ENCODE measurements at places on chromosomes 4 and X.

DNA sequence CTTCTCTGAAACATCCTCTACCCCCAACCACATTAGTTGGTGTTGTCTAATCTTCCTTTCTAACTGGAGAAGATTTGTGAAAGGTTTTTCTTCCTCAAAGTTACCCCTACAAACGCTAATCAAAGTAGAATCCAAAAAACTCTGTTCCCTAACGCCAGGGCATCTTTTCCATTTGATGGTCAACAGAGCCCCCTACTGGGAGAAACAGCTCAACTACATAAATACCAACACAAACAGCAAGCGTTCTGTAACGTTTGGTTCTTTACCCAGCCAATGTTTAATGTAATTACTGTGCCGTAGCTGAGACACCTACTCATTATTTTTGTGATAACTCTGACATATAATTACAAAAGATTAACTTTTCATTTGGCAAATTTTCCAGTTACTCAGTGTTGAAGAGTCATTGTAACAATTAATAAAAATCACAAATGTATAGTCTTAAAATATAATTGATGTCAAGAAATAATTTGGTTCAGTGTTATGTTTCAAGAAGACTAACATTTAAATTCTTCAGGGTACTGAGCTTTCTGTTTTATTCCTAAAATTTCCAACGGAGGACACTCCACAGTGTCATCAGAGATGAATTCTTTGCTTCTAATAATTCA is 94.9 kb upstream of the TBC1D9 start:
- DNase-seq: peak; percentile 26

DNA sequence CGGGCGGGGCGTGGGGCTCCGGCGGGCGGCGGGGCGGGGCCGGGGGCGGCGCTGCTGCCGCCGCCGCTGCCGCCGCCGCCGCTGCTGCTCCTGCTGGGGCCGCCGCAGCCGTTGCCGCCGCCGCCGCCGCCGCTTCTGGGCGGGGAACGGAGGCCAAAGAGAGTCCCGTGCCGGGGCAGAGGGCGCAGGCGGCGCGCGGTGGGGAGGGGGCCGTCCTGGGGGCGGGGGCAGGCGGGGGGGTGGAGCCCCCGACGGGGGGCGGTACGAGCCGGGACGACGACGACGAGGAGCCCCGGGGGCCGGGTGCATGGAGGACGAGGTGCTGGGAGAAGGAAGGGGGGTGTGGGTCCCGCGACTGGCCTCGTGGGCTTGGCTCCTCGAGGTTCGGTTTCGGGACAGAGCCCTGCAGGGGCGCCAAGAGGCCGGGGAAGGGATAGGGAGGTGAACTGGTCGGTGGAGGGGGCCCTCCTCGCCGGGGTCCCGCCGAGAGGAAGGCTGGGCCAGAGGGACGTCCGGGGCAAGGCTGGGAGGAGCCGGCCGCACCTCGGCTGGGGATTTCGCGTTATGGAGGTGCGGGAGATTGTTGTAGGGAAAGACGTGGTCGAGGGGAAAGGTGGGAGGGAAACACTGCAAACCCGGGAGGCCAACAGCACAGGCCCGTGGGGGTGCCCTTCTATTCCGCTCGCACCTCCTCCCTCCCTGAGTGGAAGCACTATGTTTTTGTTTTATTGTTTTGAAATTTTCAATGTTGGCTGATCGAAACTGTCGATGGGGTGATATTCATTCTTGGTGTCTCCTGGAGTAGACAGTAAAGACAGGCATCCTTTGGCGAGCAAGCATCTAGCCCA is 1.9 kb downstream of the BCORL1 start:
- peak; percentile 37 for DNase-seq

- DNase-seq: no peak
These were observed 119.1 kb downstream of the RTL9 start for GRCh38 chrX:110477593-110478228.

- peak; percentile 61 for DNase-seq
These were observed 75.0 kb downstream of the MGST2 start for GRCh38 chr4:139740531-139741041.

GRCh38 chrX:149248073-149248625 is 257.0 kb downstream of the IDS start:
- no peak for DNase-seq

GRCh38 chrX:129772796-129773431 is 6.8 kb upstream of the SASH3 start:
- no peak for DNase-seq

DNA sequence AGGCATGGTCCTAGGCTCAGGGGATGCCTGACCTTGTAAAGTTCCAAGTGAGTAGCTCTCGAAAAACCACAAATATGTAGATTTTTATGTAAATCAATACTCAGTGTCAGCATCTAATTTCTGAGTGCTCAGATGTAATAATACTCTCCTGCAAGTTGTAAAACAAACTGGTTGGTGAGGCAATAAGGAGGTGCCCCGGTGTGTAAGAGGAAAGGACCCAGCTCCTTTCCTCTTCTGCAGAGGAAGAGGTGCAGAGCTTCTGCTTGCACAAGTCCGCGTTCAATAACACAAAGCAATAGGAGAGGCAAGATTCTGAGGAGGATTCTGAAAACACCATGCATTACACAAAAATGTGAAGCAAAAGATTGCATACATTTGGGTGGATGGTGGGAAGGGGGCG is 43.6 kb upstream of the ENPP6 start:
- no peak for DNase-seq

GRCh38 chr4:139774759-139775487 is 109.3 kb downstream of the MGST2 start:
- DNase-seq: no peak

DNA sequence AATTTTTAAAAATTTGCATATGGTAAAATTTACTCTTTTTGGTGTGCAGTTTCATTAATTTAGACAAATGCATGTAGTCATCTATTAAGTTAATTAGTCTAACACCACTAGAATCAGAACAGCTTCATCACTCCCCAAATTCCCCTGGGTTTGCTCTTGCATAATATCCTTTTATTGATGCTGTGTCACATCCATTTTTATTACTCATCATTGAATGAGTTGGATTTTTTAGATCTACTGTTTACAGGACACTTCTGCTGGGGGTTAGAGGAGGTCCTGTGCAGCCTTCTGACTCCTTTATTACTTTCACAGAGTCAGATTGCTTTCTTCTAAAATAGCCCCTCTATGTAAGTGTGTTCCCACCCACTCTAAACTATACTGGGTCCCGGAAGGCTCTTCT is 65.9 kb downstream of the MTHFD2L start:
- no peak for DNase-seq

- DNase-seq: no peak
These were observed 54.2 kb upstream of the SMIM10 start for GRCh38 chrX:134936542-134936941.

DNA sequence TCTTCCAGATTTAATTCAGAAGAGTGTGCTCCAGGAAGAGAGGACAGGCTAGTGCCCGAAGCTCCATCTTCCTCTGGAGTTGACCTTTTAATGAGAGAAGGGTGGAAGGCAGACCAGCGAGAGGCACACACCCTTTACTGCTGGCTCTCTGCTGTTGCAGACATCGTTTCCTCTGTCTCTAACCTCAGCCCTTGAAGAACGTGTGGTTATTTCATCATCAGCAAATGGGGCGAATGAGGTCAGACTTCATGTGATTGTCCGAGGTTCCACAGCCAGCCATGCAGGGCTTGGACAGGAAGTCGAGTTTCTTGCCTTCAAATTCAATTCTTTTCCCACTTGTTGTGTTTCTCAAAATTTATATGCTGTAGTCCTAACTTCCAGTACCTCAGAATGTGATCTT is 155.2 kb upstream of the MSX1 start:
- DNase-seq: no peak

- no peak for DNase-seq
These were observed 346.3 kb downstream of the FBXW7 start for GRCh38 chr4:152189451-152190179.

DNA sequence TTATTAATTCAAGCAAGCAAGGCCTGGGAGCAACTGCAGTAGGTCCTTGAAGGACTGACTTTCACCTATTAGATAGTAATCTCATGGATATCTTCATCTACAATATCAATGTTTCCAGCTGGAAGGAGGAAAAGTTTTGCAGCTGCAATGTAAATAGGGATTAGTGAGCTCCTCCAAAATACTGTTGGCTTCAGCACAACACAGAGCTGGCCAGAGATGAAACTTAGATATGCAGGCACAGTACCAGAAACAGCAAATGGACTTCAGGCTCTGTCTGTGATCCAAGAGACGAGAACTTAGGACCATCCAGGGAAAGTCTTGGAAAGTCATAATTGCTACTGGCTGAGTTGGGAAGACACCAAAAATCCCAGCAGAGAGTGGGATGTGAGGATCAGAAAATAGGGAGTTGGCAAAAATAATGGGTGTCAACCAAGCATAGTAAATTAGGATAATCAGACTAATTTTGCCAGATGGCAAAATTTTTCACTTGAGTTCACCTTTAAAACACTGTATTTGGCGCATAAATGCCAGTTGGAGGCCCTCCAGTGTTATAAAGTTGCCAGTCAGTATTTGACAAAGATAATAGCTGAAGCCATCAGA is 57.5 kb downstream of the PARM1 start:
- DNase-seq: no peak

DNA sequence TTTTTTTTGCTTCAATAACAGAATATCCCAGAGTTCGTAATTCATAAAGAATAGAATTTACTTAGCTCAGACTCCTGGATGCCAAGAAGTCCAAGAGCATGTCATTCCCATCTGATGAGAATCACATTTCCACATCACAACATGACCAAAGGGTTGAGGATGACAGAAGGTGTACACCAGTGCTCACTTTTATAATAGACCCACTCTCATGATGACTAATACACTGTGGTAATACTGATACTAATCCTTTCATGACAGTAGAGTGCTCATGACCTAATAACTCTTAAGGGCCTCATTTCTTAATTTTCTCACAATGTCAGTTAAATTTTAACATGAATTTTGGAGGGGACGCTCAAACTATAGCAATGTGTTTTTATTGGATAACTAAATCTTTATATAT is 69.2 kb downstream of the ZNF732 start:
- no peak for DNase-seq

- no peak for DNase-seq
These were observed 304.0 kb upstream of the BMP3 start for GRCh38 chr4:80726471-80726870.

DNA sequence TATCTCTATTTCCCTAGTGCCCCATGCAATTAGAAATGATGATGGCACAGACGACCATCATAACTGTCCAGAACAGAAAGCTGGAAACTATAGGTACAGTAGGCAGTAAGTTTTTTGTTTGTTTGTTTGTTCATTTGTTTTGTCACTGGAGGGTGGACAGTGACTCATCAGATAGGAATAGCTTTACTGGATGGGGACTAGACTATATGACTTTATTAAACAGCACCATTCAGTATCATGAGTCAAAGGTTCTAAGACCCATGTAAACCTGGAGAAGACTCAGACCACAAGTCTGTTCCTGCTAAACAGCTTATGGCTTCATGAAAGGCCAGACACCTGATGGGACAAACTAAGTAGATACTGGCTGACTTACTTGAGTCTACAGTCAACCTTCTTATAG is 38.4 kb downstream of the PLAC1 start:
- no peak for DNase-seq

- DNase-seq: no peak
These were observed 137.2 kb upstream of the ESX1 start for GRCh38 chrX:104391906-104392305.

GRCh38 chr4:112318239-112319142 is 21.3 kb downstream of the ALPK1 start:
- no peak for DNase-seq

DNA sequence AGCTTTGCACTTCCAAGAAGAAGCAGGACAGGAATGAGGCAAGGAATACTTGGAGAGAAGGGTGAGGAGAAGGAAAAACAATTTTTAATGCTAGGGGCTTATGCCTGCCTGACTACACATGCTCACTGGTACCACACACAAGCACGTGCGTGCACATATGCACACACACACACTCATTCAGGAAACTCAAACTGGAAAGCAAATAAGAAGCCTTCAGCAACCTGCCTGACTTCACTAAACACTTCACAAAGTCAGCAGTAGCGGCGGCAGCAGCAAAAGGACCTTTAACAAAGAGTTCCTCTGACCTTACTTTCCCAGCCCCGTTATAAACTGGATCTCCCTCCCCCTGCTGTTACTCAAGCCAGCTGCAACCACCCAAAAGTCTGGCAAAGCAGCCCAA is 3.3 kb downstream of the ZDHHC9 start:
- DNase-seq: no peak

DNA sequence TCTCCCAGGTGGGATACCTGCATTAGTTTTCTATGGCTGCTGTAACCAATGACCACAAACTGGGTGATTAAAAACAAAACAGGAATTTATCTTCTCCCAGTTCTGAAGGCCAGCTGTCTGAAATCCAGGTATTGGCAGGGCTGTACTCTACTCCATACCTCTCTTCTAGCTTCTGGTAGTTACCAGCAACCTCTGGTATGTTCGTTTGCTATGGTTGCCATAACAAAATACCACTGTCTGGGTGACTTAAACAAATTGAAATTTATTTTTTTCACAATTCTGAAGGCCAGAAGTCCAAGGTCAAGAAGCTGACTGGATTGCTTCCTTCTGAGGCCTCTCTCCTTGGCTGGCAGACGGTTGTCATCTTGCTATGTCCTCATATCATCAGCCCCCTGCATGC is 642.1 kb upstream of the TENM3 start:
- DNase-seq: no peak

GRCh38 chr4:122716825-122717448 is 15.6 kb upstream of the BBS12 start:
- peak; percentile 23 for DNase-seq

- no peak for DNase-seq
These were observed 101.0 kb downstream of the PAPSS1 start for GRCh38 chr4:107619066-107619465.

- DNase-seq: no peak
These were observed 35.6 kb downstream of the PAK3 start for GRCh38 chrX:111131572-111131971.

DNA sequence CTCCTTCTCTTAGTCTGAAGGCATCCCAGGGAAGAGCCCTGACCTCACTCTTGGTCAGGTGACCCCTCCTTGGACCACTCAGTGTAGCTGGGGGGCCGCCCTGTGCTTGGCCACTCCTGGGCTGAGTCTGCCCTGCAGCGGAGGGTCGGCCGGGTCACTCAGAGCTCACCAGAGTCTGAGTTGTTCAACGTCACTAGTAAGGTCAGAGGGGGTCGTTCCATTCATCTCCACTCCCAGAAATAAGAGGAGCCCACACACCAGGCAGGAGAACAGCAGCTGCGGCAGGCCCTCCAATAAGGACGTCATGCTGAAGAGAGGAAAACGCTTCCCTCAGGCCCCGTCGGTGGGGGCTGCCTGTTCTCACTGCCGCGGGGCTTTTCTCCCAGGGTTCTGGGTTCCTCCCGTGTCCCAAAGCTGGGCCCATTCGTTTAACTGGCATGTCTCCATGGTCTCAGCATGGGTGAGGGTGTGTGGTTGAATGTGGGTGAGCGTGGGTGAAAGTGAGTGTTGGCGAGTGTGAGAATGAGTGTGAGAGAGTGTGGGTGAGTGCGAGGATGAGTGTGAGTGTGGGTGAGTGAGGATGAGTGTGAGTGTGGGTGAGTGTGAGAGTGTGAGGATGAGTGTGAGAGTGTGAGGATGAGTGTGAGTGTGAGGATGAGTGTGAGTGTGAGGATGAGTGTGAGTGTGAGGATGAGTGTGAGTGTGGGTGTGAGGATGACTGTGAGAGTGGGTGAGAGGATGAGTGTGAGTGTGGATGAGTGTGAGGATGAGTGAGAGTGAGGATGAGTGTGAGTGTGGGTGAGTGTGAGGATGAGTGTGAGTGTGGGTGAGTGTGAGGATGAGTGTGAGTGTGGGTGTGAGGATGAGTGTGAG is 47.7 kb downstream of the ING2 start:
- DNase-seq: no peak

GRCh38 chrX:40908857-40909475 is 173.6 kb upstream of the MED14 start:
- no peak for DNase-seq

All from ovary (tissue), 10 donors.